Colonic mucosa (tissue), 4 donors: ENCODE measurements at places on chromosomes 2 and 18. TPM values are rescaled to one million over a fixed set of nuclear protein-coding genes. Genes with fewer than 3 reads are reported as not detected.

GRCh38 chr2:83742117-83742782 is 716.8 kb downstream of the SUCLG1 start:
- H3K4me3 ChIP-seq = no peak overlapping the region
- DNase-seq = no peak
- no peak overlapping the region for H3K27ac ChIP-seq
- no peaks in the 10 kb centered on the region for H3K4me1 ChIP-seq

POTEC gene
- not detected for total RNA-seq

DNA sequence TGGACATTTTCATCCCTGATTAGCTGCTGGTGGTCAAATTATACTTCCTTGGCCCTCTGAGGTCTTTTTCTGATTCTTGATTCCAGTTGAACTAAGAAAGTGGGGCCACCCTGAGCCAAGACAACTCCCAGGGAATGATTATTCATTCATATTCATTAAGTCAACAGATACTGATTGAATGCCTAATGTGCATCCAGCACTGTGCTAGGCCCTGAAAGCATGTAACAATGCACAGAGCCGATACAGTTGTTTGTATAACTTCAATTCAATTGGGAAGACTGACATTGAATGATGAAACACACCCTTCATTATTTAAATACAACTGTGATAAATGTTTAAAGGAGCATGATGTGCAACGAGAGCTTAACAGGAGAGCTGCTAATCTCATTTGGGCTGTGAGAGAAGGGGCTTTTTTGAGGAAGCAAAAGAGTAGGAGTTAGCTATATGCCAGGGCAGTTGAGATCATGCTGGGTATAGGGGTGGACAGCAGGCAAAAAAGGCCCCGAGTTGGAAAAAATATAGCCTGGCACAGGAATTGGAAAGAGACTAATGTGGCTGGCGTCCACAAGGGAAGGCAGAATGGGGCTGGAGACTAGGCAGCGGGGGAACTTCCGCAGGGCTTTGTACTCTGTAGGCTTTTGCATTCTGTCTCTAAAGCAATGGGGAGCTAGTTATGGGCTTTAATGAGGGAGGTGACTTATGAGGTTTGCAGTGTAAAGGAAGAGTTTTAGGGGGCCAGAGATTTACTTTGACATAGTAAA is 57.2 kb upstream of the ACVR1 start:
- H3K36me3 ChIP-seq = no peaks in the 10 kb centered on the region
- no peaks in the 10 kb centered on the region for H3K27me3 ChIP-seq
- no peak for DNase-seq
- no peaks in the 10 kb centered on the region for H3K4me1 ChIP-seq
- no peak overlapping the region for H3K27ac ChIP-seq

GCKR gene
- 0.40 TPM for total RNA-seq

TEX44 gene
- total RNA-seq = not detected

C2orf80 gene
- not detected for total RNA-seq

MFSD6 gene
- 60.9 TPM for total RNA-seq

GREB1 gene
- total RNA-seq = 1.1 TPM

GRCh38 chr2:2582998-2583545 is 252.0 kb upstream of the MYT1L start:
- no peaks in the 10 kb centered on the region for H3K4me1 ChIP-seq
- DNase-seq = no peak
- H3K36me3 ChIP-seq = no peaks in the 10 kb centered on the region
- no peaks in the 10 kb centered on the region for H3K27me3 ChIP-seq
- H3K27ac ChIP-seq = no peak overlapping the region
